Fibroblast of upper back skin (primary cell): ENCODE measurements at places on chromosomes 2 and 18.

- peak; percentile 85 for DNase-seq
These were observed 59.5 kb upstream of the SP3 start for GRCh38 chr2:174024524-174025270.

DNA sequence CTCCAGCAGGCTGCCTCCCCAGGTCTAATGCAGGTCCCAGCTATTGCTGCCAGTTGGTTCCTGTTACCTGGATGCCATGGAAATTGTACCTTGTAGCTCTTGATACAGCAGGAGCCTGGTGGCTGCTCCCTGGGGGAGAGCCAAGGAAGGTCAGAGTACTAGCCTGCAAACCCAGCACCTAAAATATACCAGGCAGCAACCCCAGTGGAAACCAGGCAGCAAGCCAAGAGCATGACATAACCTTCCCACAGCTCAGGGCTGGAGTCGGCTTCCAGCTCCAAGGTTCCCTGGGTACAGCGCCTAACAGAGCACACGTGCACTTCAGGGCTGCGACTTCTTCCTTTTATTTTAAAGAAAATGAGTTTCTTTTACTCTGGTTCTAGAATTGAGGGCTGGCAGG, 30.3 kb downstream of the TNP1 start:
- DNase-seq: peak; percentile 68

GRCh38 chr18:72700961-72701710, 157.0 kb upstream of the CBLN2 start:
- DNase-seq: peak; percentile 0

DNA sequence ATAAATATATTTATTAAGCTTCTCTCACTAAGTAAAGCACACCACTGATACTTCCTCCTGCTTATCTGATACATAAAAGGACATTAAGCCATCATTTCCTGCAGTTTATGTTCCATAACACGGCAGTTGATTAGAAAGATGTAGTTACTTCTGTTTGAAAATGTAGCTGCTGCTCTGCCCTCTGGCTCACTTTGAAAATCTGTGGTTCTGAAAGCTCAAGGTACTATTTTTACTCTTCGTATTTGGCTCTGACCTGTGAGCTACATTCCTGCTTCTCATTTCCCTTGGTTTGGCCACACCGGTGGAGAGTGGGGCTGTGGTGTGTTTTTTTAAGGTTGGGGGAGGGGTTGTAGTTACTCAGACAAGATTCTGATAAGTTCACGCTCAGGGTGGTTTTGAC, 12.8 kb upstream of the TTN start:
- no peak for DNase-seq

GRCh38 chr2:120251880-120252224, 800 bp upstream of the RALB start:
- no peak for DNase-seq

GRCh38 chr2:160199683-160200389, at the start of gene ITGB6:
Gene ITGB6 (minus strand): TSS chr2:160200272. CDS start chr2:160200063, 209 bp downstream.
- no peak for DNase-seq

DNA sequence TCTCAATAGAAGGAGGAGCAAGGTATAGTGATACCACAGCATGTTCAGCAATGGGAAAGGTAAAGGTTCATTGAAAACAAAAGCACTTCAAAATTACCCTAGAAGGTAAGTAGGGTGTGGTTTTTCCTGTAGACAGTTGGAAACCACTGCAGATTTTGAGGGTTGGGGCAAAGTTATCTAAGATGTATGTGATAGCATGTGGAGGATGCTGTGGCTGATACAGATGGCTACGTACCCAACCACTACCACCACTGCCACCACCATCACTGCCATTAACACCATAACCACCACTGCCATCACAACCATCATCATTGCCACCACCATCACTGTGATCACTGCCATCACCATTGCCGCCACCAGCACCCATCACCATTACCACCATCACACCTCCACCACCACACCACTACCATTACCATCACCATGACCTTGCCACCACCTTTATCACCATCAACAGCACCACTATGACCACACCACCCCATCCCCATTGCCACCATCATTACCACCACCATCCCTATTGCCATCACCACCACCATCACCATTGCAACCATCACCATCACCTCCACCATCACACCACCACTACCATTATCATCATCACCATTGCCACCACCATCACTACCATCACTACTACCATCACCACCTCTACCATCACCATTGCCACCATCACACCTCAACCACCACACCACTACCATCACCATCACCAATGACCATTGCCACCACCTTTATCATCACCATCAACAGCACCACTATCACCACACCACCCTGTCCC, 3.7 kb downstream of the TMSB10 start:
- no peak for DNase-seq

DNA sequence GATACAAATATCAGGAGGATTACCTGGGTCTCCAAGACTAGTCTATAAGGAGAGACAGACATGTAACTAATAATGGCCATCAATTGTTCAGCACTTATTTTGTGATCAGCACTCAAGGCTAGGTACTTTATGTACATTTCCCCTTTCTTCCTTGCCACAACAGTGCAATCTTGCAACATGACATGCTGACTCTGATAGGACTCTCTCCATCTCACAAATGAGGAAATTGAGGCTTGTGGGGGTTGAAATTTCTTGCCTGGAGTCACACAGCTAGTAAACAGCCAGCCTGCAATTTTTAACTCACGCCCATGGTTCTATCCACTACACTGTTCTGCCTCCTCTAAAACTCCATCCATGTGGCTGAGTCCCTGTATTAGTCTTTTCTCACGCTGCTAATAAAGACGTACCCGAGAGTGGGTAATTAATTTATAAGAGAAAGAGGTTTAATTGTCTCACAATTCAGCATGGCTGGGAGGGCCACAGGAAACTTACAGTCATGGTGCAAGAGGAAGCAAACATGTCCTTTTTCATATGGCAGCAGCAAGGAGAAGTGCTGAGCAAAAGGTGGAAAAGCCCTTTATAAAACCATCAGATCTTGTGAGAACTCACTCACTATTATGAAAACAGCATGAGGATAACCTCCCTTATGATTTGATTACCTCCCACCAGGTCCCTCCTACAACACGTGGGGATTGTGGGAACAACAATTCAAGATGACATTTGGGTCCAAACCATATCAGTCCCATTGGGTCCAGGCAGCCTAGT, 302.4 kb downstream of the PLCL1 start:
- no peak for DNase-seq

DNA sequence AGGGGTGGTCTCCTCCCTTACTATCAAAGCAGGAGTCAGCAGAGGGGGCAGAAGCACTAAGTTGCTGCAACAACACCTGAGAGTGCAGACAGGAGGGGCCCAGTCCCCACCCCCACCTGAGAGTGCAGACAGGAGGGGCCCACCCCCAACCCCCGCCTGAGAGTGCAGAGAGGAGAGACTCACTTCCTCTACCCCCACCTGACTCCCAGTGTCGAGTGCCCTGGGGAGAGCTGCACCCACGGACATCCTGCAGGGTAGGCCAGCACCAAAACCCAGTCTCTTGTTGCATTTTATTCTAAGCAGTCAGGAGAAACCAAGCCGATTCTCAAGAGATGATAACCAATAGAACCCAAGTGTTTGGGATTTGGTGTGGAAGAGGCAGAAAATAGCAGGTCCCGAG, 78.4 kb downstream of the NAPG start:
- DNase-seq: no peak

- DNase-seq: peak; percentile 11
These were observed 281.8 kb downstream of the GULP1 start for GRCh38 chr2:188573453-188573852.

GRCh38 chr2:69271831-69272257, 115.2 kb downstream of the GFPT1 start:
- peak; percentile 91 for DNase-seq

GRCh38 chr2:223720367-223720766, 117.0 kb downstream of the AP1S3 start:
- DNase-seq: no peak

DNA sequence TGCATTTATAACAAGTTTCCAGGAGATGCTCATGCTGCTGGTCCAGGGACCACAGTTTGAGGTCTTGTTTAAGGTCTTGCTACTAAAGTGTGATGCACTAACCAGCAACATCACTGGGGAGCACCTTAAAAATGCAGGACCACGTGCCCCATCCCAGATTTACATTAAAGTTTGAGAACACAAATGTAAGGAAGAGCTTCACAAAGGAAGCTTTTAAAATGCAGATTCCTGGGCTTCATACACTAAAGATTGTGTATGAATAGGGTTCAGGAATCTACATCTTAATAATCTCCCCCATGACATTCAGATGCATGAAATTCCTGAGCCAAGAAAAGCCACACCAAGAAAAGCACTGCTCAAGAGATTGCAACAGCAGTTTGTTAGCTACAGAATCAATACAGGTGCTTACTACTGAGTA, 235.3 kb upstream of the TANK start:
- DNase-seq: no peak

- DNase-seq: peak; percentile 18
These were observed 536.7 kb downstream of the RIT2 start for GRCh38 chr18:42578792-42579191.
